ENCODE measurements at places on chromosomes 6 and 20. TPM values are rescaled to one million over a fixed set of nuclear protein-coding genes. Genes with fewer than 3 reads are reported as not detected.

GRCh38 chr20:57708694-57709673 is 831 bp downstream of the PMEPA1 start:
- no peaks in the 10 kb centered on the region for H3K4me1 ChIP-seq
- H3K36me3 ChIP-seq = no peaks in the 10 kb centered on the region
- peak overlapping the region; percentile 57 for H3K4me3 ChIP-seq
- H3K27ac ChIP-seq = peak overlapping the region; percentile 33

DNA sequence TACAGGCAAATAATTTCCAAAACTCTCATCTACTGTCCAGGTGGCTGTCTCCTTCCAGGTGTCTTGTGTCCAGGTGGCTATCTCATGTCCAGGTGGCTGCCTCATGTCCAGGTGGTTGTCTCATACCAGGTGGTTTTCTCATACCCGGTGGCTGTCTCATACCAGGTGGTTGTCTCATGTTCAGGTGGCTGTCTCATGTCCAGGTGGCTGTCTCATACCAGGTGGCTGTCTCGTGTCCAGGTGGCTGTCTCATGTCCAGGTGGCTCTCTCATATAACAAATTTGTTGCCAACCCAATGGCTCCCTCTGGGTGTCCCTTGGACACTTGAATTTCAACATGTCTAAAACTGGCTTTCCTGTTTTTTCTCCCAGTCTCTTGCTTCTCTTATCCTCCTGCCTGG is 14.3 kb upstream of the SLC22A3 start:
- DNase-seq = no peak
- no peak overlapping the region for H3K27ac ChIP-seq
- H3K27me3 ChIP-seq = no peaks in the 10 kb centered on the region
- H3K4me1 ChIP-seq = no peaks in the 10 kb centered on the region
- H3K36me3 ChIP-seq = no peaks in the 10 kb centered on the region

DNA sequence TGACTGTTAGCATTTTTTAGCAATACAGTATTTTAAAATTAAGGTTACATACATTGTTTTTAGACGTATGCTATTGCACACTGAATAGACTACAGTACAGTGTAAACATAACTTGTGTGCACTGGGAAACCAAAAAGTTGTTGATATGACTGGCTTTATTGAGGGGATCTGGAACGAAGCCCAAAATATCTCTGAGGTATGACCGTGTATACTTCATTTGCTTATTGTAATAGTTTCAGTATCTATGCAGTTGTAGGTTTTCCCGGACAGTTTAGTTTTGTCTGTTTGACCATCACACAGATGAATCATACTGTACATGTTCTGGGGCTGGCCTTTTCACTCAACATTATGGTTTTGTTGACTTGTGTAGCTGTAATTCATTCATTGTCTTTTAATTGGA is 6.9 kb upstream of the ZBTB12 start:
- DNase-seq = no peak
- no peak overlapping the region for H3K4me3 ChIP-seq
- no peaks in the 10 kb centered on the region for H3K27me3 ChIP-seq
- no peak overlapping the region for H3K27ac ChIP-seq

GRCh38 chr20:23034721-23035671 is at the start of gene SSTR4:
Gene SSTR4 (plus strand): TSS chr20:23035312. CDS start chr20:23035484, 172 bp downstream.
- H3K4me3 ChIP-seq = no peak within 1 kb of the TSS
- H3K4me1 ChIP-seq = no peaks in the 10 kb centered on the region
- H3K36me3 ChIP-seq = no peaks in the 10 kb centered on the region
- no peak for DNase-seq
- no peak within 1 kb of the TSS for H3K27ac ChIP-seq
- no peaks in the 10 kb centered on the region for H3K27me3 ChIP-seq

The HNF4A gene
- 101 TPM for total RNA-seq

Data from right lobe of liver (tissue), 6 donors.